Esophagus squamous epithelium (tissue), 5 donors: ENCODE measurements at places on chromosomes 13 and 19.

GRCh38 chr13:112855859-112856258 is 113.2 kb upstream of the MCF2L start:
- DNase-seq, result no peak

DNA sequence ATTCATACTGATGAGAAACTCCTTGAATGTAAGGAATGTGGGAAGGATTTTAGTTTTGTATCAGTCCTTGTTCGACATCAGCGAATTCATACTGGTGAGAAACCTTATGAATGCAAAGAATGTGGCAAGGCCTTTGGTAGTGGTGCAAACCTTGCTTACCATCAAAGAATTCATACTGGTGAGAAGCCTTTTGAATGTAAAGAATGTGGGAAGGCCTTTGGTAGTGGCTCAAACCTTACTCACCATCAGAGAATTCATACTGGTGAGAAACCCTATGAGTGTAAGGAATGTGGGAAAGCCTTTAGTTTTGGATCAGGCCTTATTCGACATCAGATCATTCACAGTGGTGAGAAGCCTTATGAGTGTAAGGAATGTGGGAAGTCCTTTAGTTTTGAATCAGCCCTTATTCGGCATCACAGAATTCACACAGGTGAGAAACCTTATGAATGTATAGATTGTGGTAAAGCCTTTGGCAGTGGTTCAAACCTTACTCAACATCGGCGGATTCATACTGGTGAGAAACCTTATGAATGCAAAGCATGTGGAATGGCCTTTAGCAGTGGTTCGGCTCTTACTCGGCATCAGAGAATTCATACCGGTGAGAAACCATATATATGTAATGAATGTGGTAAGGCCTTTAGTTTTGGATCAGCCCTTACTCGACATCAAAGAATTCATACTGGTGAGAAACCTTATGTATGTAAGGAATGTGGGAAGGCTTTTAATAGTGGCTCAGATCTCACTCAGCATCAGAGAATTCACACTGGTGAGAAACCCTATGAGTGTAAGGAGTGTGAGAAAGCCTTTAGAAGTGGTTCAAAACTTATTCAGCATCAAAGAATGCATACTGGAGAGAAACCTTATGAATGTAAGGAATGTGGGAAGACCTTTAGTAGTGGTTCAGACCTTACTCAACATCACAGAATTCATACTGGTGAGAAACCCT is 26.6 kb downstream of the ZNF345 start:
- no peak for DNase-seq

GRCh38 chr13:100528820-100529219 is 59.8 kb downstream of the GGACT start:
- DNase-seq, result no peak

DNA sequence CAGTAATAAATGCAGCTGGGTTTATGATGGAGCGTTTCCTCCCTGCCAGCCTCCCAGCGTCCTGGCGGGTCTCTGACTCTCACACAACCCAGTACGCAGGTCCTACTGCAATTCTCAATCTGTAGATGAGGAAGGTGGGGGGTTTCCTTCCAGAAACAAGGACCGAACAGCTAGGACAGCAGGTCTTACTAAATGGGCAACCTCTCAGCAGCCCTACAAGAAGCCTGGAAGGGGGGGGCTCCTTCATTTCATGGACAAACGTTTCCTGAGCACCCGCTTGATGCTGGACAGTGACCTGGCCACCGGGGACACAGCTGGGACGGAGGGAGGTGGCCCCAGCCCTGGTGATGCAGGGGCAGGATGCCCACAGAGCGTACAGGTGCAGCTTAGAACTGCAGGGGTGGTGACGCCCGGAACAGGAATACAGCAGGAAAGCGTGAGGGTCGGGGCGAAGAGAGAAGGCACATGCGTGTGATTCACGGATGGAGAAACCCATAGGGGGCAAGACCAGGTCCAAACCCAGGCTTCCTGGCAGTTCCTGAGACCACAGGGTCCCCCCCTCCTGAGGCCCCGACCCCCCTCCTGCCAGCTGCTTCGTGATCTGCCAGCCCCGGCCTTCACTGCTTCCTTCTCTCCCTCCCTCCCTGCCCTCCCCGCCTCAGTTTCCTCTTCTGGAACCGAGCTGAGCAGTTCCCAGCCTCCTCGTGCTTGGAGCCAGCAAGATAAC is 732 bp upstream of the C2CD4C start:
- no peak for DNase-seq

DNA sequence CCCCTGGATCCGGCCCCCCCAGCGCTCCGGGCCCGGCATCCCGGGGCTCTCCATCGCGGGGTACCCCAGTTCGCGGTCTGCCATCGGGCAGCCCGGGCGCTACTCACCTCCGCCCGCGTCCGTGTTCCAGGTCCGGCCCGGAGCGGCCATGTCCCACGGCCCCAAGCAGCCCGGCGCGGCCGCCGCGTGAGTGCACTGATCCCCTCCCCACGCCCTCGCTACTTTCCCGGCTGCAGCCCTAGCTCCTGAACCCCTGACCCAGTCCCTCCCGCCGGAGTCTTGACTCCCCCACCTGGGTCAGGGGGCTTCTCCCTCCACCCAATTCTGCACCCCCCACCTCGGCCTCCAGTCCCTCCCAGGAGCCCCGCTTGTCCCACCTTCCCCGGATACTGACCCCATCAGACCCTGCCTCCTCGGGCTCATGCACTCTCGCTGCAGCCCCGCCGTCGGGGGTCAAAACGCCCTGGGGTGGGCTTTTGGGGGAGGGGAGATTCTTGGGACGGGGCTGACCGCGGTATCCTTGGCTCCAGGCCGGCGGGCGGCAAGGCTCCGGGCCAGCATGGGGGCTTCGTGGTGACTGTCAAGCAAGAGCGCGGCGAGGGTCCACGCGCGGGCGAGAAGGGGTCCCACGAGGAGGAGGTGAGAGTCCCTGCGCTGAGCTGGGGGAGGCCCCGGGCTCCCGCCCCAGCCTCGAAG is 566 bp downstream of the HMG20B start:
- no peak for DNase-seq

DNA sequence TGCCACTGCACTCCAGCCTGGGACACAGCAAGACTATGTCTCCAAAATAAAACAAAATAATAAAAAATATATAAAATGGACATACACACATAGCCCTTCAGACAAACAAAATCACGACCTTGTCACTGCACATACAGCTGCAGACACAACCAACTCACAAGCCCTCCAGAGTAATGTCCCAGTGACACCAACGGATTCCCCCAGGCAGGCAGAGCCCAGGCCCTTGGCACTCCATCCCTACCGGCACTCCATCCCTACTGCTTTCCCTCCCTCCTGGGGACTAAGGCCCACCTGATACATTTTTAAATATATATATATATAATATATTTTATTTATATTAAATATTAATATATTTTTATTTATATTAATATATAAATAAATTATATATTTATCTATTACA is 18.5 kb downstream of the ZNF101 start:
- no peak for DNase-seq

GRCh38 chr19:2962018-2962670 is 15.2 kb upstream of the TLE6 start:
- DNase-seq, result no peak

- DNase-seq, result no peak
These were observed 198.3 kb downstream of the NBEA start for GRCh38 chr13:35140321-35140720.

DNA sequence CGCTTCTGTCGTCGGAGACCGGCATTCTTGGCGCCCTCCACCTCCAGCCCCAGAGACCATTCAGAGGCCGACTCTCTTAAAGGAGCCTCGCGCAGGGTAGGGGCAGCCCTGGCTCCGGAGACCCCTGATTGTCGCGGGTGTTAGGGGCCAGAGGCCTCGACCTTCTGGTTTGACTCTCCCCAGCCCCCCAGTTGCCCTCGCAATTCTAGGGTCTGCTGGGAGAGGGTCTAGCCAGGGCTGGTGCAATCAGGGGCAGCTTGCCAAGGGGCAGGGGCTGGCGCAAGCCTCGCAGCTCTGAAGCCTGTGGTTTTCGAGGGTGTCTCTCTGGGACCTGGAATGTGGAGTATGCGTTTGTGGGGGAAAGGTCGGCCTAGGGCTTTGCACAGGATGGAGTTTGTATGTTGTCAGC is 1.6 kb upstream of the SLC7A10 start:
- DNase-seq, result no peak
